RCC 7860 (cell line): ENCODE measurements at places on chromosomes 16 and 17.
A peak's percentile ranks its signal among the peaks of the same experiment; 100 is the strongest.

- DNase-seq: peak; percentile 90
Observed at GRCh38 chr17:77516902-77517301, 376.1 kb downstream of the SEC14L1 start.

- no peak for DNase-seq
Observed at GRCh38 chr17:61689610-61690180, 98.7 kb upstream of the NACA2 start.

DNA sequence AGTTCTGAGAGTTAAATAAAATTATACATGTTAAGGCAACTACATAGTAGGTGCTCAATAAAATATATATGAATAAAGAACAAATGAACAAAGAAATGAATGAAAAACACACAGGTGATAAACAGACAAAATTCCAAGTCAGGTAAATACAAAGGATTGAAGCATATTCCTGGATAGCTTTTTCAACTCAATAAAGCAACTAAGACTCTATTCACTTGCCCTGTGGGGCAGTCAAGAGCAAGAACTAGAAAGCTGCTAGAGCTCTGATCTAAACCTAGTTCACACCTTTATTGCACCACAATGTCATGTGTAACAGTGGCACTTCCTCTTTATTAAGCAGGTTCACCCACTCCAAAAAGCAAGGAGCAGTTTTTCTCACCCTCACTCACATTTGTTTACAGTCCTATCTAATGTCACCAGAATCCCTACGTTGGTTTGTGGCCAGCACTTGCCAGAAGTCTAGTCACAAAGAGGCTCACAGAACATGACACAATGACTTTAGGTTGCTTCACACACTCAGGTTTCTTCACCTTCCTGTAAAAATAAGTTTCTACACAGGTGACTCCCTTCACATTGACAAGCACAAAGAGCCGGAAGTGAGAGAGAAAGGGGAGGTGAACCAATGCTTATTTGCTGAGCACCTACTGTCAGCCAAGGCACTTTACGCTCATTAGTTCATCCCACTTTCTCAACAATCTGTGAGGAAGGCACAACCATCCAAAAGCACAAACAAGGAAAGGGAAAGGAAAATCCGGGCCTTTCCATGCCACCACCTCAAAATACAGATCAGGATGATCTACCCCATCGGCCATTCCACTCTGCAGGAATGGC is 70.8 kb downstream of the XPO6 start:
- DNase-seq: no peak

- no peak for DNase-seq
Observed at GRCh38 chr17:62931101-62931500, 34.9 kb upstream of the TANC2 start.

- peak; percentile 81 for DNase-seq
Observed at GRCh38 chr16:74503412-74503811, 82.1 kb upstream of the CLEC18B start.
